ENCODE measurements at places on chromosomes 4 and X.

DNA sequence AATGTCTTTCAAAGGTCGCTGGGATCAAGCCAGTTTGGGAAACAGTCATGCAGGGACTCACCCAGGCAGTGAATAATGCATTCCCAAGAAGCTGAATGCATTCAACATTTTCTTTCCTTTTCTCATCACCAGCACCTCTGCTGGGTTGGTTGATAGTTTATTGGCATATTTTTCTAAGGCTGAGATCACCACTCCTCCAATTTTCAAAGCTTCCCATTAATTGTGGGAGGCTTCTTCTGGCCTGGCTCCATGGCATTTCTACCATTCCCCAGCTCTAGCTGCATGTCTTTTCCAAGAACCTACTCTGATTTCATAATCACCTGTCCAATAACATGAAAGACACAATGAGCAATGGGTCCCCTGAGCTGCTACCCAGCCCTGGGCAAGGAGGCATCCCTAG is 35.8 kb downstream of the CHRDL1 start:
- DNase-seq: no peak

- no peak for DNase-seq
These were observed 68.7 kb upstream of the DCLK2 start for GRCh38 chr4:150009533-150009932.

- no peak for DNase-seq
These were observed 39.2 kb upstream of the NMU start for GRCh38 chr4:55675196-55675793.

DNA sequence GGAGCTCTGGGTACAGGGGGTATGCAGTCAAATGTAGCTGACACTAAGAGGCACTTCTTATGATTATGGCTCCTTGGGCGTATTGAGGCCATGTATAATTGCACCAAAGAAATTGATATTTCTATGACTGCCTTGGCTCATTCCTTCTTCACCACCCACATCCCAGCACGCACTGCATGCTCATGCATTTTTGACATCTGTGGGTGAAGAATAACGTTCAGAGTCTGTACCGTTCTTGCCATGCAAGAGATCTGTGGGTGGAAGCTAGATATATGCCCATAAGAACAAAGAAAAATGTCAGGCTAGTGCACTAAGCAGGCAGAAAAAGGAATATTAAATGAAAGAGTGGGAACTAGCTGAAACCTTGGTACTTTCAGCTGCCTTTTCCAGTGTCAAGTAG is 93.4 kb downstream of the EMCN start:
- DNase-seq: no peak

DNA sequence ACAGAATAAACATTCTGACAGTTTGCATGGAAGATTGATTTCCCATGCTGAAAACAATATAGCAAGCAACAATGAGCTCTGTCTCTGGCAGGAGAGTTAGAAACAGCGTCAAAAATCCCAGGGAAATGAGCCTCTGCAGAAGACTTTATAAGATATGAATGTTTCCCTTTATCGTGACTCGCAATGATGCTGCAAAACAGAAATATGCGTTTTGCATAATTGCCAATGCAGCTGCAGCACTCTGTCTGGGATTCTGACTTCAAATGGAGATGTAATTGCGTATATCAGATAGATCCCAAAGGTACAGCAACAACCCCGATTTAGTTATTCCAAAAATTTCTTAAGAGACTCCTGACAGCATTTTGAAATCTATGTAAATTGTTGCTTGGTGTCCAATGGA is 702.4 kb upstream of the EPHA5 start:
- no peak for DNase-seq

DNA sequence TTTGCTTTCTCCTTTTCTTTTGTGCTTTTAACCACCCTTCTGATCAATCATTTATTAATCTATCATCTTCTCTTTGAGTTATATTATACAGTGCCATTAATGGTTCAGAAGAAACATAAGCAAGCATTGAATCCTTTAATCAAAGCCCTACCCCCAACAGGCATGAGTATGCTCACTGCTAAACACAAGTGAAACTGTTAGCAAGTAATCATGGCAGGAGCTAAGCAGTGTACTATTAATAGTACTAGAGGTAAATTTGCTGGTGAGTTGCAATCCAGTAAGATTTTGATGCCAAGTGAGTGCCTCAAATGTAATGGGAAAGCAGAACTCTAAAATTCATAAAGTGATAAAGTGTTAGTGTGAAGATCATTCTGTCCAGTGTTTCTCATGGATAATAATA is 57.2 kb downstream of the FNIP2 start:
- no peak for DNase-seq

- DNase-seq: peak; percentile 45
These were observed 895 bp downstream of the SMIM14 start for GRCh38 chr4:39637586-39638353.

DNA sequence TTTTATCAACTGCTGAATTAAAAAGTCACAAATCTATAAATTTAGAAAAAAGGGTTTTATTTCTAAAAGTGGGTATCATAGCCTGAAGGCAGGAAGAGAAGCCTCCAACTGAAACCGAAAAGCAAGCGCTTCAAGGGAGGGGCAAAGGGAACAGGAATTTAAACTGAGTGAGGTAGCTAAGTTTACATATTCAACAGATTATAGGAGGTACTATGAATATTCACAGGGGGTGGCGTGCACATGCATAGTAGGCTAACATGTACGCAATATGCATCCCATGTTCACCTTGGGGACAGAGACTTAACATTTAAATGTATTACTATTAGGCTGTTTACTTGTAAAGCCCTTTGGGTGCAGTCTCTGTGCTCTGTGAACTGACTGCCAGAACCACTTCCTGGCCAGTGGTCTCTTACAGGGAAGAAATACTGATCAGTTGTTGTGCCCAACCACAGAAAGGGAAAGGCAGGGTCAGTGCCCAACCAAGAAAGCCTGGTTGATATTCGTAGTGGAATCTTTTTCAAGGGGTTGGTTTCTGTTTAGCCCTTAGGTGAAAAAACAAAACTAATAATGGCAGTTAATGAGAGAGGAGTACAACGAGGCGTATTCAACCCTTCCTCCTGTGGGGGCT is 168.7 kb upstream of the GALNTL6 start:
- DNase-seq: no peak

DNA sequence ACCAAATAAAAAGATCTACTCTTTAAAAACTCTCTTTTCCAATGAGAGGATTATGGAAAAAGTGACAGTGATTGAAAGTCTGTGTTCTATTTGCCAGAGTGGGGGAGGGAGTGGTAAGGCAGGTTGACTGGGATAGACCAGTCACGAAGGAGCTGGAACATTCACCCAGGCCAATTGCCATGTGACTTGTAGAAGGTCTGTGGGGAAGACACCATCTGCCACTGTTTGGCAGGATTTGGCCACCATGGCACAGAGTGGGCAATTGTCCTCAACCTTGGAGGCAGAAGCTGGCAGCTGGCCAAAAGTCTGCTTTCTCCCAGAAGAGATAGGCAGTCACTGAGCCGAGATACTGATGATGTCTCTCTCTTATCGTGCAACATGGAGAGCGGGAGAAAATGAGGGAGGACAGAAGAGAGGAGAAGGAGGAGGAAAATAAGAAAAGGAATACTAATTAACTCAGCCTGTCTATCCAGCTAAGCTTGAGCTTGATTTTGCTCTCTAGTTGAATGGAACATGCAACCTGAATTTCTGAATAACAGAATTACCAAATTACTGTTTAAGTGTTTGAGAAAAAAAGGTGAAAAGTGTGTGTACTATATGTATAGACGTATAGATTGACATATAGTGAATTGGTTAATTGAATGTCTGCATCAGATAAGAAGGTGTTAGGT is 267.1 kb downstream of the ARHGAP24 start:
- DNase-seq: no peak

DNA sequence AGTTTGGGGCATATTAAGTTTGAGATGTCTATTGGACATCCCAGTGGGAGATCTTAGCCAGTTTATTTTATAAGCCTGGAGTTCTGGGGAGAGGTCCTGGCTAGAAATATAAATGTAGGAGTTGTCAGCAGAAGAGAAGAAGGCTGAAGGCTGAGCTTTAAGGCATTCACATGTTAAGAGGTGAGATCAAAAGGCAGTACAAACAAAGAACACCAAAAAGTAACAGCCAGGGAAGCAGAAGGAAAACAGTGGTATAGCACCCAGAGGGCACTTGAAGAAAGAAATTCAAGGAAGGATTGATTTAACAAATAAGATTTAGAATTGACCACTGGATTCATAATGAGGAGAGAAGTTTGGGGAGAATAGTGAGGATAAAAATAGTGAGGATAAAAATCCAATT is 141.2 kb upstream of the ATOH1 start:
- no peak for DNase-seq

- DNase-seq: no peak
These were observed 21.3 kb upstream of the SOX3 start for GRCh38 chrX:140526171-140526570.

DNA sequence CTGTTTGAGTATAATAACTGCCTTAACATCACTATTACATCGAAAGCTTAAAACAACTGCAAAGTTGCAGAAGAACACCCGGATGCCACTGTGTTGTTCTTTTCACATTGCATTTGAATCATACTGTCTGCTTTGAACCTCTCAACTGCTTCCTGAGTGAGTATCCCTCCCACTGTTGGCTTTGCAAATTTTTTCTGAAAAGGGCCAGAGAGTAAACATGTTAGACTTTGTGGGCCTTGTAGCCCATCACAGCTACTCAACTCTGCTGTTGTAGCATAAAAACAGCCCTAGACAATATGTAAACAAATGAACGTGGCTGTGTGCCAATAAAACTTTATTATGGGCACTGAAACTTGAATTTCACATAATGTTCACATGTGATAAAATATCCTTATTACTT is 76.1 kb downstream of the NSG1 start:
- no peak for DNase-seq

- no peak for DNase-seq
These were observed 1.6 kb downstream of the HPGD start for GRCh38 chr4:174520660-174521059.

DNA sequence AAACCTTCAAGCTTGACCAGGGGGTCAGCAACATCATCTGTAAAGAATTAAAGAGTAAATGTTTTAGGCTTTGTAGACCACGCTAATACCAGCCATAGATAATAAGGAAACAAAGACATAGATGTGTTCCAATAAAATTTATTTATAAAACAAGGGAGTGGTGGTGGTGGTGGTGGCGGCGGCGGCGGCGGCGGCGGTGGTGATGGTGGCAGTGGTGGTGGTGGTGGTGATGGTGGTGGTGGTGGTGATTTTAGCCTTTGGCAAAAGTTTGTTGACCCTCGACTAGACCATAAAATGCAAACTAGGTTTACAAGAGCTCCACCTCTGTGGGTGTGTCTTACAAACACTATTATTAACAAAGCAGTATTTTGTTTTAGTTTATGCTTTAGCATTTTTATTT is 222.3 kb upstream of the SPOCK3 start:
- no peak for DNase-seq

- no peak for DNase-seq
These were observed 41.3 kb upstream of the TXK start for GRCh38 chr4:48175328-48175727.

GRCh38 chr4:15336410-15337167 is 91.2 kb upstream of the C1QTNF7 start:
- no peak for DNase-seq

DNA sequence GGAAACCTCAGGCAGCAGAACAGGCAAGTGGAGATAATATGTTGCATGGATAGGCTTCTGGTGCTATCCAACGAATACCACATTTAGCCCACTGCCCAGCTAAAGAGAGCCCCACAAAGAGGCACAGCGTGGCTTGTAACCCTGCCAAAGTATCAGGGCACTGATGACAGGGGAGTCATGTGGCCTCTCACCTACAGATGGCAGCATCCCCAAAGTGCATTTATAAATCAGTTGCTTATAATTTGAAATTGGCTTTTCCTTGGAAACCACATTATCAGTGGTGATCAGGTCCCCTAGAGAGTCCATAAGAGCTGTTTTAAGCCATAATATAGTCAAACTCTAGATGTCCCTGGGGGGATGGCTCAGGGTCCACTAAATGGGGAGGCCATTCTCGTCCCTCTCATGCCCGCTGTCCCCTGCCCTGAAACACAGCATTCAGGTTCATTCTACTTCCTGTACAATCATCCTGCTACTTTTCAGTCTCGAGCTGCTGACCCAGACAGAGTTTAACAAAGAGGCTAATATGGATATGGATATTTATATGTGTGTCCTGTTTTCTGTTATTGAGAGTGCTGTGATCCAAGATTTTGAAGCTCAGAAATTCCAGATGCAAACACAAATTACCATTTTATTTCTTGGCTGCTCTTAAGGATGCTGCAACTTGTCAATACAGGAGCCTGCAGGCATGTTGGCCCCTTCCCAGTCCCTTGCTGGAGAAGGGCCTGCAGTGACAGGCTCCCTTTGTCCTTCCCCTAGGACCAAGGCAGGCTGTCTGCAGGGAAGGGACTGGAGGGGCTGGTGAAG is 28.5 kb downstream of the SRPX start:
- DNase-seq: no peak

DNA sequence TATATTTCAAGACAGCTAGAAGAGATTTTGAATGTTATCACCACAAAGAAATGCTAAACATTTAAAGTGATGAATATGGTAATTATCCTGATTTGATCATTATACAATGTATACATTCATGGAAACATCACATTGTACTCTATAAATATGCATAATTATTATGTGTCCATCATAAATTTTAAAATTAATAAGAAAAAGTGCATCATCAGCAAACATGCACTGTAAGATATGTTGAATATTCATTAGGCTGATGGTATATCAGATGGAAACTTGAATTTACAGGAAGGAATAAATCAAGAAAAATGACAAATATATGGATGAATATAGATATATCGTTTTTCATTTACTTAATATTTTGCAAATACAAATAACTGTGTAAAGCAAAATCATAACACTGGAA is 812.1 kb upstream of the INTU start:
- DNase-seq: no peak

- DNase-seq: no peak
These were observed 1030.8 kb downstream of the SH3BGRL start for GRCh38 chrX:82232679-82233078.

DNA sequence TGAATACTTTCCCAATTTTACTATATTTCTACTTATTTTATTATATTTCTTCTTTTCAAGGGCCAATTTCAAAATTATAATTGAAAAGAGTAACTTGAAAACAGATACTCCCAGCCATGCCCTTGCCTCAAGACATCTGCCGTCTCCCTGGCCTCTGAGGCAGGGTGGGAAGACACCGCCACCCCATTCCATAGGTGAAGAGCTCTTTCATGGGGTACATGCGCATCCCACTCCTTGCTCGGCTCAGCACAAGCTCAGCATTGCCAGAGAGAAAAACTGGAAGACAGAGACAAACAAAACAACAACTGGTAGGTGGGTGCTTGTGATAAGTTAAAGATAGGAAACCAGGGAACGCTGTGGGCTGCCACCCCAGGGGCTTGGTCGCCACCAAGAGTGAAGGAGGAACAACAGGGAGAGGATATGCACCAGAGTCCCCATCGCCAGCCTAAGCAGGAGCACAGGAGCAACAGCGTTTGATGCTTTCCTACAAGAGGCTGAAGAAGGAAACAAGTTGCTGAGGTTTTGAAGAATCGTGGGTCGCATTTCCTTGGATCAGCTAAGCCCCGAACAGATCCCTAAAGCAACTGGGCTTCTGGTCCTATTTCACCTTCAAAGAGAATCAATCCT is 11.3 kb downstream of the TMEM154 start:
- DNase-seq: no peak
